MCF 10A (cell line): ENCODE measurements at places on chromosomes 11 and 22. TPM values are rescaled to one million over a fixed set of nuclear protein-coding genes. Genes with fewer than 3 reads are reported as not detected.

DNA sequence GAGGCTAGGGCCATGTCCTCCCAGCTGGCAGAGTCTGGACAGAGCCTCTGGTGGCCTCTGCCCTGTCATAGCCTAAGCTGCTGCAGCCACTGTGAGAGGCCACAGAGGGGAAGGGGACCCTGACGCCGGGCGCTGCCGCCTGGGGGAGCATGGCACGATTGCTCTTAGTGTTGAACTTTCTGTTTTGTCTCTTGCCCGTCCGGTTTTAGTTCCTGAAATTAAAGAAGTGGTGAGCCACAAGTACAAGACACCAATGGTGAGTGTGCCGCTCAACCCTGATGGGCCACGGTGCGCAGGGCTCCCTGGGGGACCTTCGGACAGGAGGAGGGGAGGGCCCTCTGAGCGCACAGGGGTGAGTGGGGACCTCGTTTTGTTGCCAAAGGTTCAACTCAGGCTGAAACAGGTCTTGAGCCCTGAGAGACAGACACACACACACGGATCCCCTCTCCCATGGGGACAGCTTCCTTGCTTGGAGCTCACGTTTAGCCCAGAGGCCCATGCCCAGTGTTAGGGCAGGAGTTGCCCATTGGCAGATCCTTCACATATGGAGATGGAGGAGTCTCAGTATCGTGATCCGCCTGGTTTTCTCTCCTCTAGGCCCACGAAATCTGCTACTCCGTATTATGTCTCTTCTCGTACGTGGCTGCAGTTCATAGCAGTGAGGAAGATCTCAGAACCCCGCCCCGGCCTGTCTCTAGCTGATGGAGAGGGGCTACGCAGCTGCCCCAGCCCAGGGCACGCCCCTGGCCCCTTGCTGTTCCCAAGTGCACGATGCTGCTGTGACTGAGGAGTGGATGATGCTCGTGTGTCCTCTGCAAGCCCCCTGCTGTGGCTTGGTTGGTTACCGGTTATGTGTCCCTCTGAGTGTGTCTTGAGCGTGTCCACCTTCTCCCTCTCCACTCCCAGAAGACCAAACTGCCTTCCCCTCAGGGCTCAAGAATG lies 23.8 kb downstream of the MYBPC3 start:
- no peak for DNase-seq

DNA sequence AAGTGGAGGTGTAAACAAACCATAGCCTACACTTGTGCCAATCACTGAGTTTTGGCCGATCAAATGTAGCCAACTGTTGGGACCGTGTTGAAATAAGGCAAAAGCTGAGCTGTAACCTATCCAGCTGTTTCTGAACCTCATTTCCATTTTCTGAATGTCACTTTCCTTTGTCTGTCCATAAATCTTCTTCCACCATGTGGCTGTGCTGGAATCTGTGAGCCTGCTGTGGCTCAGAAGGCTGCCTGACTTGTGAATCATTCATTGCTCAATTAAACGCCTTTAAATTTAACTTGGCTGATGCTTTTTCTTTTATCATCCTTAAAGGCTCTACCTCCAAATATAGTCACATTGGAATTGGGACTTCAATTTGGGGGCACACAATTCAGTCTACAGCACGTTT lies 203.1 kb upstream of the MPPED2 start:
- peak; percentile 43 for DNase-seq

DNA sequence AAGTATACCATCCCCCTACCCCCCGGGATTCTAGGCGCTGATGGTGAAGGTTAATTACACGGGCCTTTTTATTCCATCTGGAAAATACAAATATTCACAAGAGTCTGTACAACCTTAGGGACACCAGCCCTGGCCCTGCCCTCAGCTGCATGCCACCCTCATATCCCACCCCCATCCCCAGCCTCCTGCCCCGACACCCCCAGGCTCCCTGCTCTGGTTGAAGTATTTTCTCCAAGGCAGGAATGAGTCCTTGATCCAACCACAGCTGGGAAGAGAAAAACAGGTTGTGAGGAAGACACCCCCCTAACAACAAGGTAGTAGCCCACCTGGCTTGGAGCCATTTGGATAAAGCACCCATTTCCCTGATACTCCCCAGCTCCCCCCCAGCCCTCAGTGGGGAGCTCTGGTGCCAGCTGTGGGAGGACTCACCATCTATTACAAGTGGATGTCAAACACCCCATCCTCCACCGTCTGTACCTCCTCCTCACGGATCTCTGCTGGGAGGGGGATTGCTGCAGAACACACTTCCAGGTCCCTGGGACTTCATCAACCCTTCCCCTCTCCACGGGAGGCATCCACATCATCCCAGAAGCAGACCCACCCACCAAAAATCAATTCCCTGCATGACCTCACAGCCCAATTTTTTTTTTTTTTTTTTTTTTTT lies 4.0 kb upstream of the NRXN2 start:
- DNase-seq, result no peak

GRCh38 chr22:41828516-41828915 lies 4.4 kb upstream of the SREBF2 start:
- DNase-seq, result no peak

- DNase-seq, result no peak
Measured at GRCh38 chr11:37841016-37841415, 1243.0 kb upstream of the RAG2 start.

DNA sequence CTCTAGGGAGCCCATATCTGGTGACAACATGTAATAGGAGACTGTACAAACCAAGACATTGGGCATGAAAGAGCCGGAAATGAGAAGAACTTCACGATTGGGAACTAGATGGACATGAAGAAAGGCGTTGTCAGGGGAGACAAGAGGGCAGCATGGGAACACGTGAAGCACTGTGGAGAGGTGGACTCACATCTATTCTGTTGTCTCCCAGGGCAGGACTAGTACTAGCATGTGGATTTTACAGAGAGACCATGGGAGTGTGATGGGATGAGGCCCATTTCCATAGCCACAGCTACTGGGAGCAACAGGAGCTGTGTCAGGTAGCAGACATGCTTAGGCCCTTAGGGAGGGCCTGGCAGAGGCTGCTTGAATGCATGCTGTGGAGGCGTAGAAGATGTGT lies 333.9 kb downstream of the OPCML start:
- DNase-seq, result no peak

- DNase-seq, result peak; percentile 98
Measured at GRCh38 chr22:27474711-27475547, 326.6 kb downstream of the MN1 start.

OLFML1 gene
- total RNA-seq, result not detected in 2 replicates

KRTAP5-11 gene
- not detected in 2 replicates for total RNA-seq

TP53AIP1 gene
- 4.5 and 5.8 TPM in 2 replicates for total RNA-seq
